ENCODE measurements at places on chromosomes 5 and 9.

DNA sequence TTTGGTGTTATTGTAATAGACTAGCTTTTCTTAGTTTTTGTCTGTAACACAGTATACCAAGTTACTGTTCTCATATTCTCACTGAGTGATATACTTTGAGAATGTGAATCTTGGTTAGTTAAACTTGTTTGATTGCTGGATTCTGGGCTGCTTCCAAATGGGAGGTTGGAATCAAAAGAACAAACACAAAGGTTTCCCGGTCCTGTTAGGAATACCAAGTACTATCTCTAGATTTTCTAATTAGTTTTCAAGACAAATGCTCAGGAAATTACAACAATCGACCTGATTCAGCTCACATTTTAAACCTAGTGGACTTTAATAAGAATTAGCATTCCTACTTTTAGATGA, 244.3 kb downstream of the CSNK1G3 start:
- no peak for DNase-seq

- no peak for DNase-seq
Measured at GRCh38 chr5:68231414-68232076, 16.0 kb downstream of the PIK3R1 start.

DNA sequence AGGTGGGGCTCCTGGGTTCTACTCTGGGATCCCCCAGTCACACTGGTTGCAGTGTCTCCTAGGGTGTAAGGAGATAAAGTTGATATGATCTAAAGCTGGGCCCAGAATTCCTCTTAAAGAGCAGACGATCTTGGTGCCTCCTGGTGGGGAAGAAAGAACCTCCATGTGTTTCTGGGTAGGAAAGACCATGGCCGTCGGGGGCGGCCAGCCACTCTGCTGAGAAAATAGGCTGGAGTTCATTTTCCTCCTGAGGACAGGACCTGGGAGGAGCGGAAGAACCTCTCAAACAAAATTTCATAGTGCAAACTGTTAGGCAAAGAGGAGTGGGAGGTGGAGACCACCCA, 163.8 kb upstream of the TBC1D2 start:
- no peak for DNase-seq

DNA sequence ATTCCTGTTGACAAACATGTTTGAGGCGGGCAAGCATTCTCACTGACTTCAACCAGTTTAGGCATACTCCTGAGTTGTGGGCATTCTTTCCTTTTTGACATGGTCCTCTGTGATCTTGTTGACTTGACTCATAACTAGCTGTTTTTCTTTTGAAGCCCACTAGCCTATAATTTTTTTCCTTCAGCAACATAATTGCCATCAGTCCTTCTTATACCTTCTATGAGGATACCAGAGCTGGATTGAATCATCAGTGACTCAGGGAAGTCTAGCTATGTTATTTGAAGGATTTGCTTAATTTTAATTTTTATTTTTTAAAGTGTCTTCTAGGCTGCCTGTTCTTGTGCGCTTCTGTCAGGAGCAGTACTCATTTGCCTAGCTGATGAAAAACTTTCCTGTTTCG, 259.5 kb downstream of the NR3C1 start:
- no peak for DNase-seq

DNA sequence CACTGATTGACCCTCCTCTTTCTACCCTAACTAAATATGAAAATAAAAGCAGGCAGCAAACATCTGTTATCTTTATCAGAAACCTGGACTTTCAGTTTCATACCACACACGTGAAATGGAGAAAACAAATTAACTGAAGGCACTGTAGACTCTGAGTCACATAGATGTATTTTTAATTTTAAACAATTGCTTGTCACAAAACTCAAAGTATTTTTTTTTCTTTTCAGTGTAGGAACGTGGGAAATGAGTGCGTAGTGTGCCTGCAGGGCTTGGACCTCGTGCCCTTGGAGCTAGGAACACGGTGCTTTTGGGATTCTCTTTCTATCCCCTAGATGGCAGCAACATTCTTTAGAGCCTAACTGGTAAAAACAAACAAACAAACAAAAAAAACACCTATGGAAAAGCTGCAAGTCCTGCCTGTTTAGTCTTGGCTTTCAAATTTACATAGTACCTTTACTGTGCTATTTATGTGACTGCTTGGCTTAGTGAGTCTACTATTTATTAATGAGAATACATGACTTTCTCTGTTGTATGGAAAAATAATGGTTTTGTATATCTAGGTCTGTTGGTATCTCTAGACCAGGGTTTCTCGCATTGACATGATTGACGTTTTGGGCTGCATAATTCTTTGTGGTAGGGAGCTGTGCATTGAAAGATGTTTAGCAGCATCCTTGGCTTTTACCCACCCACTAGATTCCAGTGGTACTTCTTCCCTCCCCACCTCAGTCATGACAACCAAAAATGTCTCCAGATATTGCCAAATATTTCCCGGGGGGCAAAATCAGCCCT, 16.8 kb upstream of the ACTBL2 start:
- DNase-seq, result no peak

GRCh38 chr5:157449011-157449723, 10.8 kb upstream of the NIPAL4 start:
- no peak for DNase-seq

DNA sequence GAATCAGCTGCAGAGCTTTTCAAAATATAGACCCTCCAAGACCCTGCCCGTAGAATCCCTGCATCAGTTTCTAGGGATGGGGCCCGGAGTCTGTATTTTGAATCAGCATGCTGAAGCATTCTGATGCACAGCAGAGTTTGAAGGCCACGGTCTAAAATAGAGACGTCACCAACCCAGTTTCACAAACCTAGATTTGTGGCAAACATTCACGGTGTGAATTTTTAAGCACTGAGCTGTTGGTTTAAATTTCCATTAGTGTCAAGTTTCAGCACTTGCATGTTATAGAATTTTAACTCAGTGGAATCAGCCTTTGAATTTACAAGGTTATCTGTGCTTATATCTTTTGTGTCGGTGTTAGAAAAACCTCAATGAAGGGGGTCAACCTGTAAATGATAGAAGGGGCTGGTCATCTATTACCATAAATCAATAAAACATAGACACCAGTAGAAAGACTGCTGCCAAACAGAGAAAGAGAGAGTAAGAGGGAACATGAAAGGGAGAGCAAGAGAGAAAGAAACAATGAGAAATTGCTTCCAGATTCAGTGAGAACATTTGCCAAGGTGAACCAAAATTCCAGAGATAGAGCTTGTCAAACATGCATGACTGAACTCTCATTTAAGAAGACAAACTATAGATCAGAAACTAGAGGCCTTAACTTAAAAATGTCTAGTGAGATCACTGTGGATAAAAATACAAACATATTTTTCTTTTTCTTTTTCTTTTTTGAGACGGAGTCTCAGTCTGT, 414.9 kb downstream of the ZSWIM6 start:
- DNase-seq, result peak; percentile 42

GRCh38 chr5:65927503-65928321, 1.3 kb downstream of the ERBIN start:
- DNase-seq, result no peak

DNA sequence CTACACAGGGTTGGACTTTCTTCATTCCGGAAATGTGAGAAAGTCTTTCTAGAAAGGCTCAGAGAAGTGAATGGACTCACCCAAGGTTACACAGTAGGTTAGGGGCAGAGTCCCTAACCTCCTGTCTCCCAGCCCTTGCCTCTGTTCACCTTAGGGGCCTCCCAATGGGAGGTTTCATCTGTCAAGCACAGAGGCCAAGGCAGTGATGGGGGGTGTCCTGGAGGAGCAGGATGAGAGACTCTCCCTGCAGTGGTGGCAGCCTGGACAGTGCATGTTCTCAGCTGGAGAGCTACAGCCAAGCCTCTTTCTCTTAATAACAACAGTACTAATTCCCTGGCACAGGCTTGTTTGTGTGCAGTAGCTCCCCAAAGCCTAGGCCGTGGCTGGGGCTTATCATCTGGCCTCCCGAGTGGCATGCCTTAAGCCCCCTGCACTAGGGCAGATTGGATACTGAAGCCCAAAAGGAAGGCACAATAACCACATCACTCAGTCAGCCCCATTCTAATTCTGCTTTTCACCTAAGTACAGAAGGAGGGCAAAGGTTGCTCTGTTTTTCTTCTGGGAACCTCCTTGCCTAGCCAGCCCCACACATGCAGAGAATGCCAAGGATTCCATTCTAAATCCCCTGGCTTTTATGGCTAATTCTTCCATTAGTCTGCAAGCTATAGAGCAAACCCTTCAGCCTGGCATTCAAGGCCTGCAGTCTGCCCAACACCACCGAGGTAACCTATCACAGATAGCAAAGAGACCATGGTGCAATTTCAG, 50.2 kb upstream of the XPA start:
- DNase-seq, result no peak

DNA sequence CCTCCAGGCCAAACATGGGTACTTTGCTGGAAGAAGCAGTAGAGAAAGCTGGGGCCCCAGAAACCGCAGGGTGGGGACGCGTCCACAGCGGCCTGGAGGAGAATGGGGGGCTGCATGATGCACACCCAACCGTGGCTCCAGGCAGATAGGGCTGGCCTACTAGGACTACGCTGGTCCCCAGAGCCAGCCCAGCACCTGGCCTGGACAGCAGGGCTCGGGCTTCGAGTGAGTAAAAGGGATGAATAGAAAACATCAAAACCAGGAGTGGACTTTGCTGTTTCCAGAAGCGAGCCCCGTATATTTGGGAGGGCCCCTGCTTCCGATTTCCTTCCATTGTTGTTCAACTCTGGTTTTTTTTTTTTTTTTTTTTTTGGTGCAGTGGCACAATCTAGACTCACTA, 30.7 kb downstream of the DBH start:
- DNase-seq, result no peak

DNA sequence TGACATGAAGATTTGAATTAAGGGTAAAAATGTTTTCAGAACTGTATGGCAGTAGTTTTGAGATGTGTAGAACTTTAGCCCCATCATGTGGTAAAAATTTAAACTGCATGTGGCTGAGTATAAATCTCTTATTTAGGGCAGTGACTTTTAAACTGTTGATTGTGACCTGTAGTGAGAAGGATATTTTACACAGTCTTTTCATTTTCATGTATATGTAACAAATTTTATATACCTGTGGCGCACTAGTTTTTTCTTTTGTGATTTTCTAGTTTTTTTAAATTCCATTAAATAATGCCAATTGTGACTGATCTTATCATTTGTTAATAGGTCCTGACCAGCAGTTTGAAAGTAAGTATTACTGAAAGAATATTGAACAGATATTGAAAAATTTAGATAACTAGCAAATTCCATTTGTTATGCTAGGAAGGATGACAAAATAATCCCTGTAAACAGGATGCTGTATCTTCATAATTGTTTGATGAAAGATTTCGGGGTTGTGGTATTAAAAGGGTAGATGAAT, 47.2 kb downstream of the GPBP1 start:
- DNase-seq, result peak; percentile 17

GRCh38 chr5:433836-434235, 9.1 kb upstream of the EXOC3 start:
- no peak for DNase-seq

DNA sequence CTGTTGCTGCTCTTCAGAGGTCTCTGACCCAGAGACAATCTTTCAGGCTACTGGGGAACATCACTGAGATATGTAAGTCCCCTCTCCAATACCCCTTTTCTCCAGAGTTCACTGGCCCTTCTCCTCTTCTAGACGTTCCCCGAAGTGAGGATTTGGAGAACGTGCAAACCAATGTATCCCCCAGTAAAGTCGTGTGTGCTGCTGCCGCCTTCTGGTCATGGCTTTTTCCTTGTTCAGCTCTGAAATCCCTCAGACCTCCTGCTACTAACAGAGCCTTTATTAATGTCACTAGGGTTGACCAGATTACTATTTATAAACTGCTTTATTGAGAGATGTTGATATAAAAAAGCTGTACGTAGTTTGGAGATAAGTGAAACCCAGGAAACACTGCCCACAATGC, 1028.6 kb downstream of the CDH9 start:
- DNase-seq, result no peak

DNA sequence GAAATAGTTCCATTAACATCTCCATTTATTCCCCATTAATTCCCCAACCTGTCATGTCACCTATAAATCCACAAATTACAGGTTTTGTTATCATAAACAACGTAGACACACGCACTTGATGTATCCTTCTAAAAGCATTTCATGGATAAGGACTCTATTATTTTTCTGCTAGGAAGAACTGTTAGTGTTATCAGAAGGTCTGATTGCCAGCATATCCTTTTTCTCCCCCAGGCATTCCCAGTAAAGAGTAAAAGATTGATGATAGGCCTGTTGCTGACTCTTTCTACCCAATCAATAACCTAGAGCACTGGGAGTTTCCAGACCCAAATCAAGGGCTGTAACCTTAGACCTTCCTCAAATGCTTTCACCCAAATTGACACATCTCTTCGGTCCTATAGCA, 60.8 kb downstream of the RFK start:
- DNase-seq, result no peak

DNA sequence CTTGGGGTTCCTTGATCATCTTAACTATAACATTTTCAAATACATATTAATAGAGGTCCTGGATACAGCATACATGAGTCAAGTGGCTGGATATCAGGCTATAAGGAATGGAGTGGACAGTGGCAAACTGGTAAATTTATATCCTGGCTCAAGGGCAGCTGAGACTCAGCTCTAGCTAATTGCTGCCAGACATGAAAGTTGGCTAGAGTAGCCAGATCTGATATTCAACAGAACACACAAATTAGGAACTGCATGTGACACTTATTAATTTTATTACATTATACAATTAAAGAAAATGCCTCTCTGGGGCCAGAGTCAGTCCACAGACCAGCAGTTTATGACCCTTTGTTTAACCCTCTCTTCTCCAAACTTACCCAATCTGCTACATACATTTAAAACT, 206.5 kb downstream of the KCTD16 start:
- no peak for DNase-seq

GRCh38 chr5:125277494-125278154, 531.2 kb upstream of the ZNF608 start:
- peak; percentile 36 for DNase-seq

DNA sequence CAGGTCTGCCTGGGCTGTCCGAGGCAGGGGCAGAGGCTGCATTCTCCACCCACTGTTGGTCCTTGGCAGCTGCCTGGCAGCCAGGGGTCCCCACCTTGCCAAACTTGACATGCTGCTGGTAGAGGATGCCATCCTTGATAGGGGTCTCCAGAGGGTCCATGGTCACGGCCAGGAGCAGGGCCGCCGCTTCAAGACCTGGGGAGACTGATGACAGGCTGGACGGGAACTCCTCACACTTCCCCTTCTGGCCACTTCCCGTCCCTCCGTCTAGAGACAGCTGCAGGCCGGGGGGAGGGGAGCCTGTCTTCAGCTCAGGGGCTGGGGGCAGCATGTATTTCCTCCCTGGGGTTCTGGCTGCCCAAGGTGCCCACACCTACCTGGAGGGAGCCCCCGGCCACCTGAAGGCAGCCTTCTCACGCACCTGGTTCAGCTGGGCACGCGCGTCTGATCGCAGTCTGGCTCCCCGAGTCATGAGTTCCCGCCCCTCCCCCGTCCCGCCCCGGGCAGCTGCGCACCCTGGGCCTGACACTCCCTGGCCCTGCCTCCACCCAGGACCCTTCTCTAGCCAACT, at the start of gene DOK3:
Gene DOK3 (minus strand): TSS at position 446 of the 571 bp plus-strand sequence. CDS start 286 bp downstream, at position 160.
- no peak for DNase-seq

- no peak for DNase-seq
Measured at GRCh38 chr5:1642621-1643061, 118.9 kb upstream of the LPCAT1 start.

- no peak for DNase-seq
Measured at GRCh38 chr5:39254671-39255070, 35.3 kb upstream of the FYB1 start.

GRCh38 chr5:109496112-109496511, 86.3 kb upstream of the PJA2 start:
- no peak for DNase-seq

Data from fibroblast of skin of left biceps (primary cell).